Urinary bladder (tissue), 4 donors: ENCODE measurements at places on chromosomes 4 and X. TPM values are rescaled to one million over a fixed set of nuclear protein-coding genes. Genes with fewer than 3 reads are reported as not detected.

DNA sequence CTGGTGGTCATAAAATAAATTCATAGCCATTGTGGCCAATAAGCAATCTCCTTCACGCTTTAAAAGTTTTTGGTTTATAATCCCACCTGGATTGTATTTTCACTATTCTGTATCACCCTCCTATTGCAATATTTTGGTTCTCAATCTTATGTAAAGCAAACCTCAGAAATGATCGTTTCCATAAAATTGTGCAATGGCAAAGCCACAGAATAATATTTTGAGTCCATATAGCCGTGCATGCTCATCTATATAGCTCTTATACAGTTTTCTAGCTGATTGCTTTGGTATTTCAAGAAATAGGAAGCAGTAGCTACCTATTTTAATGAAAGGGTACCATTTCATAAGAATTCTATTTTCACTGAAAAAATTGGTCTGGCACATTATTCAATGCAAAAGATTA, 10.0 kb upstream of the HAND2 start:
- no peak for DNase-seq

PAGE5 gene
- not detected for polyA plus RNA-seq

POLN gene
- 1.0 TPM for polyA plus RNA-seq

DNA sequence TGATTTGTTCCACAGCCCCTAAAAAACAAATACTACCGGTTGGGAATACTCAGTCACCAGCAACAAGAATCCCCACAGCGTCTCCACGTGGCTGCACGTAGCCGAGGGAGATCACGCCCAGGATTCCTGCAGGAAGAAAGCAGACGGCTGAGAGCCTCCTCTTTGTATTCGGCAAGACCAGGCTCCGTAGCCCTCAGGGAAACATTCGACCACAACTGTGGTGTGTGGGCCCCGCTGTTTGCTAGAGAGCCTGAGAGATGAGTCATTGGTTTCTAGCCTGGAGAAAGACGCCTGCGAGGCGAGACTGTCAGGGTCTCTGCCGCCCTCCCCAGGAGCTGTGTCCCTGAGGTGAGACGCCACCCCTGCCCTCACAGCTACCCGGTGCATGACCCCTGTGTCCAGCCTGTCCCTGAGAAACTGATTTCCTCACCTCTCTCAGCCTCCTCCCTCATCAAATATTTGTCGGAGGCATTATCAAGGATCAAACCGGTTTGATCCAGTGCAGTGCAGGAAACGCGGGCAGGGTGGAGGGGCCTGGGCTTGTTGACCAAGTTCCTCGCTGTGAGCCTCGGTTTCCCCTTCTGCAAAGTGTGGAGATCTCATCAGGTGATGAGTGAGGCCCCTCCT, 4.7 kb upstream of the S100P start:
- DNase-seq = peak; percentile 72

- DNase-seq = no peak
Measured at GRCh38 chr4:186200516-186200915, 9.1 kb downstream of the CYP4V2 start.

DNA sequence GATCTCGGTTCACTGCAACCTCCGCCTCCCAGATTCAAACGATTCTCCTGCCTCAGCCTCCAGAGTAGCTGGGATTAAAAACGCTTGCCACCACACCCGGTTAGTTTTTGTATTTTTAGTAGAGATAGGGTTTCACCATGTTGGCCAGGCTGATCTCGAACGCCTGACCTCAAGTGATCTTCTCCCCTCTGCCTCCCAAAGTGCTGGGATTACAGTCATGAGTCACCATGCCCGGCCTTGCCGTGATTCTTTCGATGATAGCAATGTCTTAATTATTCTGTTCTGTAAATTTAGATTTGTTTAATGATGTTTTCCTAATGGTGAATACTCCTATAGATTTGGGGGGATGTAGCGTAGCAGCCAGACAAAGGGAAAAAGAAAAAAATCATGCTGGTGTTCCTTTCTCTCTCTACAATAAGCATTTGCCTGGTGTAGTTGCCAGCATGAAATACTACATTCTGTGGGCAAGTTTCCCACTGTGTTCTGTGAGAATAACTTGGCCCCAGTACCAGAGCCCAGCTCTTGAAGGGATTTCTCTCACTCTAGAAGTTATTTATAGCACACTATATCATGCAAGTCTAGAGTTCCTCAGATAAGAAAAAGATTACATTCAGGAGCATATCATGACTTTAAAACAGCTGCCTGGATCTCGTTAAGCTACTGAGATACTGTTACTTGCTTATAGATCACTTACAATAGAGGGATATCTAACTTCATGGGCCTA, 15.4 kb downstream of the NIPAL1 start:
- DNase-seq = no peak

DNA sequence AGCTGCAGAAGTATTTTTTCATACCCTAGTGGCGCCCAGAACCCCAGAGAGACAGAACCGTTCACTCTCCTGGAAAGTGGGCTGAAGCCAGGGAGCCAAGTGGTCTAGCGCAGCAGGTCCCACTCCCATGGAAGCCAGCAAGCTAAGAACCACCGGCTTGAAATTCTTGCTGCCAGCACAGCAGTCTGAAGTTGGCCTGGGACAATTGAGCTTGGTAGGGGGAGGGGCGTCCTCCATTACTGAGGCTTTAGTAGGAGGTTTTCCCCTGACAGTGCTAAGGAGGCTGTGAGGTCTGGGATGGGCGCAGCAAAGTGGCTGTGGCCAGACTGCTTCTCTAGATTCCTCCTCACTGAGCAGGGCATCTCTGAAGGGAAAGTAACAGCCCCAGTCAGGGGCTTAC, 84.5 kb upstream of the ATXN3L start:
- DNase-seq = no peak

DNA sequence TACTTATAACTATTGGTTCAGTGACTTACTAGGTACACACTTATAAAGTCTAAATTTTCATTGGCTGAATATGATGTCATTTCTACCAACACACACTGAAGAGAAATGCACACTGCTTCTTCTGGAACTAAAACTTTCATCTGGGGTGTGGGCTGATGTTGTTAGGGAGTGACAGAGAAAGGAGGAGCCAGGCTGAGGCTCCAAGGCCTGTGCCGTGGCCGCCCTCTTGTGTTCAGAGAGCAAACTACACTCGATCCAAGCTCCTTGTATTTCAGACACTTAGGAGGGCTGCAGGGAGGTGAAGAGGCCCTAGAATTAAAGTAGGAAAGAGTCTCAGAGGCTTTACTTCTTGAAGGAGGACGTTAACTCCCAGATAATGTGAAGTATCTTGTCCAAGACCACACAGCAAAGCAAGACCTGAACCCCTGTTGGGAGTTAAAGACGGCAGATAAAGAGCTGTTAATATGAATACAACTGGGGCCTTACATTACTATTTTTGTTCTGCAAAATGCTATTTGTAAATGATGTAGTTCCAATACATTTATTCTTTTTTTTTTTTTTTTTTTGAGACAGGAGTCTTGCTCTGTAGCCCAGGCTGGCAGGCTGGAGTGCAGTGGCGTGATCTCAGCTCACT, 137.5 kb downstream of the AFAP1 start:
- no peak for DNase-seq
